ENCODE measurements at places on chromosomes 12 and 14.

DNA sequence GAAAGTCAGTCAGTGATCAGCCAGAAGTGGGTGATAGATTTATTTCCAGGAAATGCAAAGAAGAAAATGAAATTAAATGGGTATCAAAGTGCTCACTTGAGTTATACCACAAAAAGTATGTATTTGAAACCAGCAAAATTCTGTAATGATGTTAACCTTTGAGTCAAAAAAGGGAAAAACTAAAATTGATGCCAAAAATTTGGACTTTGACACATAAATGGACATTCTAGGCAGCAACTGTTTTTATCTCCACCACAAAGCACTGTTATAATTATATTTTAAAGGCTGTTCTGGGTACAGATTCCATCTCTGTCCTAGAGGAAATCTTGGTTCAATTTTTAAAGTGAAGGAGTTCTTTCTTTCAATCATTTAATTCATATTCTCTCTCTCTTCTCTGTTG lies 31.7 kb upstream of the KCNJ8 start:
- DNase-seq, result no peak

- DNase-seq, result no peak
These were observed 284.2 kb upstream of the SOX5 start for GRCh38 chr12:24233519-24234246.

DNA sequence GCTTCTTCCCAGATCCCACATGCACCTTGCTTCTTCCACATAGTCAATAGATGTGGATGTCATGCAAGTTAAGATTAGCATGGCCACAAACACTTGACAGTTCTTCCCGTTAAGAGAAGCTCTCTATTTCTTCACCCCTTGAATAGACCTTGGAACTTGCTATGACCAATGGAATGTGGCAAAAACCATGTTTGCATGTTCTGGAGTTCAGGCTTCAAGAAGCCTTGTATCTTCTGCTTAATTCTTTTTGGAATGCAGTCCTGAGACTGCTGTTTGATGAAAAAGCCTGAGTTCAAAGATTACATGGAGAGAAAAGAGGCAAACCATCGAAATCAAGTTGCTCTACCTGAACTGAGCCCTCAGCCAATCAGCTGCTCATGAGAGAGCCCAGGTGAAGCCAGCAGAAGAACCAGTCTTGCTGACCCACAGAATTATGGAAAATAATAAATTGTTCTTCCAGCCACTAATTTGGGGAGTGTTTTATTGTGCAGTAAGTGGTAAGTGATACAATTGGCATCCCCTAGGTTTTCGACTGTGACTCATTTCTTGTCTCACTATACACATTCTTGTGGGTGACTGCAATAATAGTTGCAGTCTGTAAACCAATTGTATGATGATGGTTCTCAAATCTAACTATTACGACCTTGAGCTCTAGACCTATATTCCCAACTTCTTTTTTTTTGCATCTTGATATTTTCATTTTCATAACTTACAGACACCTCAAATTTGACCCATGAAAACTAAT lies 12.6 kb downstream of the RASSF9 start:
- DNase-seq, result no peak

GRCh38 chr14:63933110-63933509 lies 80.3 kb downstream of the SYNE2 start:
- DNase-seq, result no peak

DNA sequence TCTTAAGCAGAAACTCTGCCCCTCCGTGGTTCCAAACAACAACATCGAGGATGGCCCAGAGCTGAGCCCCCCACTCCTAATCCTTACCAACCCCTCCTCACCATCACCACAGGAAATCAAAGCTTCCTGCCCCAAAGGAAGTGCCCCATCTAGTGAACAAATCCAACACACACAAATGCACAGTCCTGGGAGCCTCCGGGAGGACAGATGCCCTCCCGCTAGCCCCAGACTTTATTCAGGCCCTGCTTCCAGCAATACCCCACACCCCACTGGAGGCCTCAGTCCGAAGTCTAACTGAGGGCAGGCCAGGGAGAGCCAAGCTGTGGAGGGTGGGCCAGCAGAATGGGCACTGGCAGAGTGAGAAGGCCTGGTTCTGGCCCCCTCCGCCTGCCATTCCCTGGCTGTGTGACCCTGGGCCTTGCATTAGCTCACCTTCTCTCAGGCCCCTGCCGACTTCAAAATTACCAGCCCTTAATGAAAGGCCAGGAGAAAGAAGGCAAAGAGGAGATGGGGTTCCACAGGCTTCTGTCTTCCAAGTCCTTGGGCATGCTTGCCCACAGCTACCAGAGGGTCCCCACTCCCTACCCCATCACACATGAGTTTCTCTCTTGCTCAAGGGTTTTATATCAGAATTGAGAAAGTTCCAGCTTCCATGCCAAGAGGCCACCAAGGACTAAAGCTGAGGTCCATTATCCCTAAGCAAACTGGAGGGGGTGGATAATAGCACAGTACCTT lies 2.3 kb downstream of the HDAC7 start:
- DNase-seq, result peak; percentile 71
